NCI-H1092 (cell line): ENCODE measurements at places on chromosomes 6 and 20.

DNA sequence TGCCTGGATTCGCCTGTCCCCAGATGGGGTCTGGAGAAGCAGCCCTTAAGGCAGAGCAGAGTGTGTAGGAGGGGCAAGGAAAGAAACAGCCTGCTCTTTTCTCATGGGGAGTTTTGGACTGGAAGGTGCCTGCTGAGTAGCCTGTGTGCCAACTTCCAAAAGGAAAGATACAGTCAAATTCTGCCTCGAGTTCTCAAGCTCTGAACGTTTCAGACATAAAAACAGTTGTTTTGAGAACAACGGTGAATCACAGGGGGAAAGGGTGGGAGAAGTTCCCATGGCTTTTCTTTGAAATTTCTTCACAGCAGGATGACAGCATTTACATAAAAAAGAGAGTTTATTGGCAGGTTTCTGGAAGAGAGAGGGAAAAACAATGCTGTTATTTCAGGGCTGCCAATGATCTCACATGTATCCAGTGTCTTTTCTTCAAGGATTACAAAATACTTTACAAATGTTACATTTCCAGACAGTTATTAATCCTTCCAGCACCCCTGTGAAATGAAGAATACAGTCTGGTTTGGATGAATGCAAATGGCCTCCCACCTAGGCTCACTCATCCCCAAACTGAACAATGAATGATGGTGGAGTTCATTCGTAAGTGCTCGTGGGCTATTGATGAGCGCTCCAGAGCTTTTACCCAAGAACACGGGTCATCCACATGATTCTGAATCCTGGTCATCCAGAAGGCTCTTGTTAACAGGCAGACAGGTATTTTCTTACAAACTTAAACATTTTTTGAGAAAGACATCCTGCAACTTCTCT, 33.8 kb upstream of the ECI2 start:
- no peak for DNase-seq

GRCh38 chr6:160041608-160042007, 72.7 kb downstream of the IGF2R start:
- DNase-seq, result peak; percentile 40

DNA sequence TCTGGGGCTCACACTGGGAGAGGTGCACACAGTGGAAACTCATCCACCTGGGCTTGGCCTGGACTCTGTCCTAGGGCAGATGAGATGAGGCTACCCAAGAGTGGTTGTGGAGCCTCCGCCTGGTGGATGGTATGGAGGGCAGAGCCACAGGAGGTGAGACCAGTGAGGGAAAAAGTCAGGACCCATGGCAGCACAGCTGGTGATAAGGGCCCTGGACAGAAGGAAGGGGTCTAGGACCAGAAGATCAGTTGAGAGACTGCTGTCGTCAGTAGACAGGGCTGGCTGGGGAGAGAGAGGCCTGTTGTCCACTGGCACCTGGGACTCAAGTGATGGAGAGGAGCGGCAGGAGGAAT, 29.8 kb downstream of the PLCG1 start:
- DNase-seq, result no peak

DNA sequence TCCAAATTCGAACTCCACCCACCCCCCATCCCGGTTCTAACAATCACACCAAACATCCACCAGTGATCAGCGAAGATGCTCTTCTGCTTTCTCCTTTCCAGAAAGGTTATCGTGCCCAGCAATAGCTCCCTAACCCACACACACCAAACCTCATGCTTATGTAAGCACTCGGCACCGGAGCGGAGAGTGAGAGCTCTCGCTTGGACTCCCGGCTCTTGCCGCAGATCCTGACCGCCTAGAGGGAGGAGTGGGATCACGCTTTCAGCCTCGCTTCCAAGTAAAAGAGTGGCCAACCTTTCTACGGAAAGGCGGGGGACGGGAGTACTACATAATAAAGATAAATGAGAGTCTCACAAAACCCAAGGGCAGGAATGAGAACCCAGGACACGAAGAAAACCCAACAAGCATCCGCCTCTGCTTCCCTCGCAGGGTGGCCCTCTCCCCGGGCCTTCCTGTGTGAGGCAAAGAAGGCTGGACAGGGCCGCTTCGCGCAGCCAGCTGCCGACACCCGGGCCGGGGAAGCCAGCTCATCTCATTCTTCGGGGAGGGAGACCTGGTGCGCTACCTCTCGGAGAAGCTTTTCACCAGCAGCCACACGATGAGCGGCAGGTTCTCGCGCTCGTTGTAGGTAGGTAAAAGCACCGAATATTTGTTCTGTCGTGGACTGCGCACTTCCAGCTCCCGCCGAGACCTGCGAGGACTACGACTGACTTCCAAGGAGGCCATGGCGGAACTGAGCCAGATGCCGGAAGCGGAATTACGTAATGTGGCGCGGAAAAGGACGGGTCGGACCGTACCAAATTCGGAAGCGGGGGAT, at the start of gene DPM1:
TSS of gene DPM1 (minus strand) at position 735 of the 817 bp plus-strand sequence. CDS start at position 726, 9 bp downstream.
- DNase-seq, result peak; percentile 88

- DNase-seq, result no peak
These were observed 243.2 kb upstream of the TENT5A start for GRCh38 chr6:81995548-81996289.

DNA sequence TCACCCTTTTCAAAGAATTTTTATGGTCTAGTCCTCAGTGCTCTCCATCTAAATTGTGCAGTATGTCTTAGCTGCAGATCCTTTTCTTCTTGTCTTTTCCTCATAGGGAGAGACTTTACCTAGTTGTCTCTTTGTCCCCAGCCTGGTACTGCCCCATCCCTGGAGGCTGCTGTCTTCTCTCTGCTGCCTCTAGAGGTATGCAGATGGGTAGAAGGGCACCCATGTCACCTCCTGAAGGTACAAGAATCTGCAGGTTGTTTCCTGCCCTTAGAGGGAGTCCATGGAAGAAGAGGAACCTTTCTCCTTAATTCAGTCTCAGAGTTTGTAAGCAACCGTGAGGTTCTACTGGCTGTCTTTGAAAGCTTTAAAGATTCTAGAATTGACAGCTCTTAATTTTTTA, 39.1 kb downstream of the MCM8 start:
- no peak for DNase-seq

DNA sequence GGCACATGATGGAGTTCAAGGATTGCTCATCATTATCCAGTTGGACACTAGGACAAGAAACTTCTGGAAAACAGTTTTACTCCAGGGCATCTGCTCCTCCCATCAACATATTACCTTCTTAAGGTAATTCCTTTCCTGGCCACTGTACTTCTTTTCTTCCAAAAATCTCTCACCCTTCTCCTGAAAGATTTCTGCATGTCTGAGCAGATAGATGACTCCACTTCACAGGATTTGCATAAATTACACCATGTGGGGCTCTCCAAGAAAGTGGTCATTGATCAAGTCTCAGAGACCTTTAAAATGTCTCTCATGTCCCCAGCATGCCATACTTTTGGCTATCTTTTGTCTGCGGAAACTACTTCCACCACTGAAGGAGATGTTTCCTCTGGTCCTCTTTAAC, 103.2 kb upstream of the TNFAIP3 start:
- no peak for DNase-seq

- DNase-seq, result no peak
These were observed 2.3 kb downstream of the RNF144B start for GRCh38 chr6:18389479-18389878.

DNA sequence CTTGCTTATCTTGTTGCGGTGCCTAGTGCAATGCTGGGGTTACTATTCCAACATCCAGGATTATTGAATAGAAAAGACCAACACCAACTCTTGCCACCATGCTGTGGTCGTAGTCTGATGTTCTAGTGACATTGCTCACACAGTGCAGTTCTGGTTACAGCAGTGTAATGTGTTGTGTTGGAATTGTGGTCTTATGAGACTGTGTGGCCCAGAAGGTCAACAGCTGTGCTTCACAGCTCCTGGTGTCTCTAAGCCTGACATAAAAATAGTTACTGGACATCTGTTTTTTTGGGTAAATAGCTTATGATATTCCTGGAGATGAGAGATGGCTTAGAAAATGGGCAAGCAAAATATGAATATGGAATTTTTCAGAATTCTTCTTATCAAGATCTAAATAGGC, 57.6 kb downstream of the SLC22A2 start:
- DNase-seq, result no peak

- no peak for DNase-seq
These were observed at the start of gene SCGN for GRCh38 chr6:25652007-25652515. Gene SCGN, plus strand, starts transcription at chr6:25652215. Its CDS starts 189 bp downstream, at chr6:25652404.

DNA sequence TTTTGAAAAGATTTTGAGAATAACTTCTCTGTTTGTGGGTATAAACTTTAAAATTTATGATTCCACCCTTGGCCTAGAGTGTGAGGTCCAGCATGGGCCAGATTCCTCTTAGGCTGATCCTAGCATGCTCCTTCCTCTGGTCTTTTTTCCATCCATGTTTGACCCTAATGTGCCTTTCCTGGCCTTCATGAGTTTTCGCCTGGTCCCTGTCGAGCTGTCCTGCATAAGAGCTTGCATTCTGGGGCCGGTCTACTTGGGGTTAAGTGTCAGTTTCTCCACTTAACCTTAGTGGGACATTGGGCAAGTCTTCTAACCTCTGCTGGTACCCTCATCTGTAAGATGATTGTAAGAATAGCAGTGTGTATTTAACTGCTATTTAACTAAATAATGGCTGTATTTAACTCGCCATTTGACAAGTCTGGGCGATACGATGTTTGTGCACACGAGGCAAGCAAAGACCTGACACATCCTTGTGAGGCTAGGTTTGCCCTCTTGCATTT, 40.7 kb upstream of the TAGAP start:
- no peak for DNase-seq

DNA sequence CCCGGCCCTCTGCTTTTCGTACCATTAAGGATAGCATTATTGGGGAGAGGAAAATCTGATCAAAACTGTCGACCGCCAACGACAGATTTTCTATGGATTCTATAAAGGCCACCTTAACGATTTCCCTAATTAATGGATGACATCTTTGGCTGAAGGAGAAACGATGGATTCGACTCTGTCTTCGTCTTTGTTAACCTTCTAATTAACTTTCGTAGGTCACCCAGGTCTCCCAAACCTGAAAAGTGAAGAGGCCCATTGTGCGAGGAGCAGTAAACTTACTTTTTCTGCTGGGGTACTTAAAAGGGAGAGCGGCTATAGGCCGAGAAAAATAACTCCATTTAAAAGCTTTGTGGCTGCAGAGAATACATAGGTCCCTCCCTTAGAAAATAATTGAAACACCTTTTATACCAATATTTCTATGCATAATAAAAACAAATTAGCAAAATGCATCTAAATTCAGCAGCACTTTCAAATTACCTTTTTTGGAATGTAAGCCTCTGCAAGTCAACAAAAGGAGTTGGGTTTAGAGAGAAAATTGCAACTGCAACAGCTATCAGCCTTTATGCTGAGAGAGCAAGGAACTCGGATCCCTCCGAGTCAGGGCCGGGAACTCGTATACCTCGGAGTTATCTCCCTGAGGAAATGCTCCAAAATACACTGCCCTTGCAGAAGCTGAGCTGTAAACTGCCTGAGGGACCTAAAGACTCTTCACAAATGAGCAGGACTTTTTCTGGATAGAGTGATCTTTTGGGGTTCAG, 31.4 kb upstream of the NR2E1 start:
- no peak for DNase-seq

DNA sequence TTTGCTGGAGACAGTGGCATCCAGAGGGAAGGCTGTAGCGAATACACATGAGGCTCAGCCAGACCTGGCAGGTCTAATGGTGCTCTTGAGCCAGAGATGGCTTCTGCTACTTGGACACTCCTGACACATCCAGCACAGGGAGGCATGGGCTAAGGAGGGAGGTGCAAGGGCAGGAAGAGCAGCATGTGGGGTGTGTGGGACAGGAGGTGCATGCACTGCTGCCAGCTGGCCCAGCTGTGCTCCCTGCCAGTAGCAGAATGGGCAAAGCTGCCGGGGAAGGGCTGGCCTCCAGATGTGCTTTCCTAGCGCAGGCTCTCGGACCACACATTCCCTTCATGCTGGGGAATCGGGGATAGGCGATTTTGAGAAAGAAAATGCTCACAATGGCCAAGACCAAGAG, 309.2 kb downstream of the CDC5L start:
- no peak for DNase-seq

GRCh38 chr20:8505476-8506200, 373.6 kb downstream of the PLCB1 start:
- no peak for DNase-seq

DNA sequence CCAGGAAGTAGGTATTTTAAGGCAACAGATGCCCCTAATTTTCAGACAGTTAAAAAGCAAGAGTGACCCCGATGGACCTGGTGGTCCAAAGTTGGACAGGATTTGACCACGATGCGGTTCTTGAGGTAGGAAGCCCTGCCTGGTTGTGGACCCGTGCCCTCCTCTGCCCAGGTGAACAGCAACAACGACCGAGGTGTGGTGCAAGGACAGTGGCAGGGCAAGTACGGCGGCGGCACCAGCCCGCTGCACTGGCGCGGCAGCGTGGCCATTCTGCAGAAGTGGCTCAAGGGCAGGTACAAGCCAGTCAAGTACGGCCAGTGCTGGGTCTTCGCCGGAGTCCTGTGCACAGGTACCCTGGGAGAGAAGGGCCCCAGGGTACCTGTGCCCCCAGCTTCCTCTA, 18.7 kb downstream of the TGM6 start:
- DNase-seq, result no peak

- no peak for DNase-seq
These were observed 23.6 kb downstream of the OR2B2 start for GRCh38 chr6:27888566-27888965.

DNA sequence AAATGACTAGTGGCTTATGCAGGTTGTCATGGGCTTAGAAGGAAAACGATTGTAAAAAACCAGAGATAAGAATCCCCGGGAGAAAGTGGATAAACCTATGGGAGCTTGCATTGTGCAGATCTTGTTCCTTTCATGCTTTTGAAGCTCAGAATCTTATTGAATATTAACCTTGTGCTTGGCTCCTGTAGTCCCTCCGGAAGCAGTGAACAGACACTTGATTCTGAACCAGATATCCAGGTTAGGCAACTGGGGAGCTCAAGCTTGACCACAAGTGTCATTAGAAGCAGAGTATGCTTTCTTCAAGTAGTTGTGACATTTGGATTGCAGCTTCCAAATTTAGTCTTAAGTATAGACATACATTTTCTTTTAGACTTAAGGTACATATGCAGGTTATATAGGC, 212.6 kb upstream of the MOCS1 start:
- DNase-seq, result no peak

DNA sequence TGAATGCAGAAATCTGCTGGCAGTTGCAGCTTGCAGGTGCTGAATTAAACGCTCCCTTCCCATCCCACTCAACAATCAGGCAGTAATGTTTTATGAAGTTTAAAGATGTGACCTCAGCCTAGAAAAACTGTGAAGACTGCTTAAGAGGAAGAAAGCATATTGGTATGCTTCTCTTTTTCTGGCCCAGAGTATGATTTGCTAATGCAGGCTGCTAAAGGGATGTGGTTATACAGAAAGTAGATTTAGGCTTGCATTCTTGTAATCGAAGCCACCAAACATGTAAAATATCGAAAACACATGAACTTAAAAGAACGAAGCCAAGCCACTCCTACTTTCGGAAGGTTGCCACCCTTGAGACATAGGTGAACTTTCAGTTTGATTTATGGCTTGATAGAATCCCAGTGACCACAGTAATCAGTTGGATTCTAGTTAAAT, 40.7 kb downstream of the MAP3K5 start:
- DNase-seq, result no peak

DNA sequence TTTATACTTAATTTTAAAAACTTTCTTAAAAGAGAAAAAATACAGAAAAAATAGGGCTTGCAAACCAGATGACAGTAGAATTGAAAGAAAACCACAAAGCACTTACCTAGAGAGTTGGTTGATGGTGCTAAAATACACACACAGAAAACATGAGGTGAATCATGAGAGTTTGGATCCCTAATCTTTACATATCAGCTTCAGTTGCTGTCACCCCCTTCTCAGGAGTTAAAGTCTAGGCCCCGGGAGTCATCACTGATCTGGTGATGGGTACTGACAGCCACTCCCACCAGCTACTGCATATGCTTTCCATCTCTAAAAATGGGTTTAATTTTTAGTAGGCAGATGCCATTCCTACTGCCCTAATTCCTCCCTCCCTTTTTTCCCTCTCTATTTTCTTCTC, 16.7 kb downstream of the TSBP1 start:
- DNase-seq, result no peak
